WTC11 (cell line): ENCODE measurements at places on chromosomes 4 and X.

- no peak for DNase-seq
Observed at GRCh38 chr4:69640289-69640688, 847 bp upstream of the UGT2A2 start.

DNA sequence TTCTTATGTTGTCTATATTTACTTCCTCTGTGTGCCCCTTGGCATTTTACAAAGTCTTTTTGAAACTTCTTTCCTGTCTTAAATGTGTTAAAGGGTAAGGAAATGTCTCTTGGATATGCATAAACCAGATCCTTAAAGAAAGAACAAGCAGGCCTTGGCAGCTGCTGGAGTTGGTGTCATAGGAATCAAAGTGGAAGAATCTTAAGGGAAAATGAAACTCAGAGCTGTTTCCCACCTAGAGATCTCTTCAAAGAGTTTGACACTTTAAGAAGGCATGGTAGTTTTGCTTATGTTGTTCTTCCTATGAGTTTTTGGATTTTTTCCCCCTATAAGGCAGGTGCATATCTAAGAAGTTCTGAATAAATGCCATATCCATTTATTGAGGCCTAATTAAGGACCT is 37.0 kb upstream of the CWH43 start:
- no peak for DNase-seq

DNA sequence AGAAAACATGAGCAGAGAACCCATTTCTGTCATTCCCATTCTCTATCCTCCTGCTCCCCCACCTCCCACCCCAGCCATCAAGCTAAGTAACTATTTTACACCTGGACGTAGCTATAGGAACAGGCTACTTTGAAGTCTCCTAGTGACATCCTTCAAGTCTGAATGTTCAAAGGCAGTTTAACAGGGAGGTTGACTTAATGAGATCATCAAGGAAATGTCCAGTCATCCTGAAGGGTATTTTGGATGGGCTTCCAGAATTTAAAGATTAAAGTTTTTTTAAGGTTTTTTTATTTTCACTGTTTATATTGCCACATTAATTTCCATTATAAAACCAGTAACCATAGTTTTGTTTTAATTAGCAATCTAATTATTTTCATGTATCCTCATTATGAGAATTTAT is 41.1 kb downstream of the HPF1 start:
- DNase-seq, result no peak

- DNase-seq, result no peak
Observed at GRCh38 chr4:19399001-19399400, 852.7 kb upstream of the SLIT2 start.
